Upper lobe of left lung (tissue), 6 donors: ENCODE measurements at places on chromosomes 5 and 9. TPM values are rescaled to one million over a fixed set of nuclear protein-coding genes. Genes with fewer than 3 reads are reported as not detected.

Gene RFX3
- 23.3 TPM for total RNA-seq

Gene SPINK4
- total RNA-seq, result not detected

Gene AGXT2
- not detected for total RNA-seq

GRCh38 chr5:10584714-10585517, 21.0 kb downstream of the ANKRD33B start:
- no peak for DNase-seq

- DNase-seq, result no peak
These were observed 76.3 kb downstream of the EFNA5 start for GRCh38 chr5:107594253-107595045.

DNA sequence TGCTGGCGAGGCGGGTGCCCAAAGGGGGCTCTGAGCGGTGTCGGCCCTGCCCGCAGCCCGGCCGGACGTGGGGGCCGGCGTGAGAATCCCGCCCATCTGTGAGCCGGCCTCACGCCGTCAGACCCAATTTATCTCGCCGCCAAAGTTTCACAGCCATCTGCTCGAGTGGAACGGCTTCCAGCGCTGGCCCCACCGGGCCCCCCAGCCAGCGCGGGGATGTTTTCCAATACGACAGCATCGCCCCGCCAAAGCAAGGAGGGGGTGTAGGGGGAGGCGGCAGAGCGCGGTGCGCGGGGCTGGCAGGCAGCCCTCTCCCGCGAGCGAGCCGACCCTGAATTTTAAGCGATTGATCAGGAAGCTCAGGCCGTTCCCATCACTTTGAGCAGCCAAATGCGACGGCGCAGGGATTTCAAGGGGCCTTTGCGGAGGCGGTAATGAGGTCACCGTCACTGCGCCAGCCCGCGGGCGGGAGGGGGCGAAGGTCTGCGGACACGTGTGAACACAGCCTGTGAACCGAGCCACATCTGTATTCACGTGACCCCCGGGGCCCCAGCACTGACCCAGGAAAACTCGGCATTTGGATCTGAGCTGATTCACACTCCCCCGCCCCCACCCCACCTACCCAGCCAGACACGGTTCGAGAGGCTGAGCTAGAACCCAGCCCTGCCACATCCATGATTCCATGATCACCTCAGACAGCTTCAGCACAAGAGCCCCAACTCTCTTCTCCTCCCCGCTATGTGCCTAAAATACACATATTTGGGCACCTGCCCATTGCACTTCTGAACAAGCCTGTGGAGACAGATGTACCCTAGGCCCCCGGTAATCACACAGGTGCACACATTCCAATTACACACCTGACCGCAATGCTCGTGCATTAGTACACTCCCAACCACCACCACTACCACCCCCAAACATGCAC, 47.8 kb upstream of the PSD2 start:
- DNase-seq, result peak; percentile 89

DNA sequence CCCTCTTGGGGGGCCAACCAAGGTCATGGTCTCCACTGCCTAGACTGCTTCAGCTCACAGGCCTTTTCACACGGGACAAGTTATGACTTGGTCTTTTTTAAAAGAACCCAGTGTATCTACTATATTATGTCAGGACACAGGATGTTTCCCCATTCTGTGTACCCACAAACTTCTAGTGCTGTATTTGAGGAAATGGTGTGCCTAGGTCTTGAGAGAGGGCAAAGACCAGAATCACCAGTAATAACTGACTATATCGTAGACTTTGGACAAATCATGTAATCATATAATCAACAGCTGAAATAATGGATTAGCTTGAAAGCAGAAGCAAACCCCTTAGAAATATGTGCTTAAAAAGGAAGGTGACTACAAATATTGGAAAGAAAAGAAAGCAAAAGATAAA, 133.3 kb downstream of the ARL15 start:
- DNase-seq, result no peak

DNA sequence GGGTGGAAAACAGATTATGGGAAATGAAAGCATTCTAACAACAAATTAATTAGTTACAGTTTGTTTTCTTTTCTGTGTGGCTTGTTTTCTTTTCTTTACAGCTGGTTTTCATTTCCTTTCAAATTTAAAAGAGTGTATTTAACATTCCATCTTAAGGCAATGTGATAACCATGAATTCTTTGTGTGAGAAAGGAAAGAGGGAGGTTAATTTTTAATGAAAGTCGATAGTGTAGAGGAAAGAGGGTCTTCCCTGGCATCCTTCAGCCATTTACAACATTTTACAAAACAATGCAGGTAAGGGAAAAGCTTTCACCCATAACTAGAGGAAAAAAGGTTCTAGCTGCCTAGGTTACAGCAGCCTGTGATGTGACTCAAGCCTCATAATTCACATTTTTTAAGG, 43.9 kb upstream of the IL33 start:
- DNase-seq, result no peak

DNA sequence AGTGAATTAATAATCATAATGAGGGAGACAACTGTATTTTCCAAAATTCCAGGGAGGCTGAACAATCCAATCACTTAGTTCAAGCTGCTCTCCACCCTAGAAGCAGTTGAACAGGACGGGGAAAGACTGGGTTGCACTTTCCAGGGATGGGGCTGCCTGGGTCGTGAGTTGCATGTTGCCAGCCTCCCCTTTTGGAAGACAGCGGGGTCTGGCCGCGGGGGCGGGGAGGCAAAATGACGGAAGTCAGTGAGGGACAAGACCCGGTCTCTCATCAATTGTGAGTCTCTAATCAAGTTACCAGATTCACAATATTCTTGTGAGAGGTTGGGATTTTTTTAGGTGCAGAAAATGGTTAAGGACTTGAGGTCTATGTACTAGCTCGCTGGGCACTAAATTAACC, 484.1 kb downstream of the ZSWIM6 start:
- DNase-seq, result no peak

DNA sequence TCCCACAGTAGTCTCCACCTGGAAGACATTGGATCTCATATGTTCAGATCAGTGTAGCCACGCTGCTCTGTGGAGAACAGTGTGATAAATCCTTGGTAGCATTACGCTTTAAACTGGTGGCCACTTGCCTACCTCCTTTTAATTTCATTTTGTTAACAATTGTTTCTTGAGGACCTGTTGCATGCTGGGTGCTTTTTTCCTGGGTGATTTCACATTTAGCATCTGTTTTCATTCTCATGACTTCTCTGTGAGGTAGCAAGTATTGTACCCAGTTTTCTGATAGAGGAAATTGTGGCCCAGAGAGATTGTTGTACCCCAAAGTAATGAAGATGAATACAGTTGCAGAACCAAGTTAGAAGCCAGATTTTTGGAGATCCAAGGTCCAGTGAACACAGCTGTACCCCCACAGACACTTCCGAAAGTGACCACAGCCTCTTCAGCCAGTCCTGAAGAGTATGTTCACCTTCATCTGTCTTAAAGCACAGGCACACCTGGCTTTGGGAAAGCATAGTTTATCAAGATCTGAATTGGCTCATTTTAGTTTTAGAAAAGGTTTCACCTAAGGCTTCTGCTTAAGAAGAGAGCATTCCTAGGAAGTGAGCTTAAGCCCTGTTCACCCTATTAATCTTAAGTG, 75.2 kb downstream of the F2RL2 start:
- DNase-seq, result no peak
